ENCODE measurements at places on chromosomes 11 and 22.

GRCh38 chr22:26610072-26610958, 7.5 kb downstream of the CRYBB1 start:
- DNase-seq = no peak

DNA sequence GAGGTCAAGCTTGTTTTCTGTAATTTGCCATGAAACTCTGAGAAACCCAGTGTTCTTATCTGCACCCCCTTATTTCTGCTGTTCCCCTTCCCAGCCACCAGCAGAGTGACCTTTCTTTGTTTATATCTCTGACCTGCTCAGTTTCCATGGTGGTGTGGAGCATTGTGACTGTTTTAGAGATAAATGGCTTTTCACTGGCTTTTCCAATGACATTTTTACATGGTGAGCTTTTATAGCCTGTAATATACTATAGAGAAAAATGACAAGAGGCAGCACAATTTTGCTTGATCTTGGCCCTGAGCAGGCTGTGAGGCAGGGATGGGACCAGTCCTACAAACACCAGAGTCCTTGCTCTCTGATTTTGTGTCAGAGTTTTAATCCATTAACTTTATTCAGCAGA, 233.9 kb downstream of the FAT3 start:
- DNase-seq = no peak

- no peak for DNase-seq
These were observed 11.1 kb downstream of the NAV2 start for GRCh38 chr11:19723572-19724342.

DNA sequence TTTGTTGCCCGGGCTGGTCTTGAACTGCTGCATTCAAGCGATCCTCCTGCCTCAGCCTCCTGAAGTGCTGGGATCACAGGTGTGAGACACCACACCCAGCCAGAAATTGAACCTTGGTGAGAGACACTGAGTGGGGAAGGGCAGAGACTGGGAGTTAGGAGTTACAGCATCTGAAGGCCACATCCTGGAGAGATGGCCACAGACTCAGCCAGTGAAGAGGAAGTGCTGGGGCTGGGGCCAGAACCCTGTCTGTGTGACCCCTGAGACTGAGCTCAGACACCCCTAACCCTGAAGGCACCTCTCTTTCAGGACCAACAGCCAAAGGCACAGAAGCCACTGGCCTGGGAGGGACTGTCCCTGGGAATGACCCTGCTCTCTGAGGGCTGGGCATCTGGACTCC, 33.8 kb downstream of the TXN2 start:
- no peak for DNase-seq

DNA sequence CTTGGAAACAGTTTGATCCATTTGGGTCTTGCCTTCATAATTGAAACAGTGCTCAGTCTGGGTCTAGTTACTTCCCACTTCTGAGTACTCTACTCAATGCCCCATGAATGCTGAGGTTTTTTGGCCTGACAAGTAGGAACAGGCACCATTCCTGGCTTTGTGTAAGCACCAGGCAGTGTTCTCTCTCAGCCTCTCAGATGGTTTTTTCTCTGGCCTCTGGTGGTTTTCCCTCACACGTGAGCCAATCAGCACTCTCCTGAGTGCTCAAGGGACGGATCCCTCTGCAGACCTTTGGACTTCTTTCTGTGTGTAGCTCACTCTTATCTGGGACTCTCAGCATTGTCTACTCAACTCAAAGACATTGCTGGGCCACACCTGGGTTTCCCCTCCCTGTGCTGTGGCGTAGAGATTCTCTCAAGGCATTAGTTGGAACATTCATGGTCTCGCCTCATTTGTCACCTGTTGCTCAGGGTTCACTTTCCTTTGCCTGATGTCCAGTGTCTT, 21.3 kb downstream of the SIK2 start:
- DNase-seq = no peak

- DNase-seq = no peak
These were observed 143.6 kb downstream of the TEAD1 start for GRCh38 chr11:12817681-12818332.

DNA sequence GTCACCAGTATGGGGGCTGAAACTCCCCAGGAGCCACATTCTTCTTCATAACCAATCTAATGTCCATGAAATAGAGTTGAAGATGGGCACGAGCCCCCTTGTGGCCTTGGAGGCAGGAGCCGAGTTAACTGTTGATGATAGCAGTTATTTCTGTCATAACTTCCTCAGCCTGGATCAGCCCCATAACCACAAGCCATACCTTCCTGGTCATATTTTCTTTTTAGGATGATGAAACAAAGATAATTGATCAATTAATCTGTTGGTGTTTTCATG, 65.0 kb upstream of the TTC12 start:
- DNase-seq = no peak

GRCh38 chr11:79266396-79266795, 174.4 kb downstream of the TENM4 start:
- DNase-seq = no peak

DNA sequence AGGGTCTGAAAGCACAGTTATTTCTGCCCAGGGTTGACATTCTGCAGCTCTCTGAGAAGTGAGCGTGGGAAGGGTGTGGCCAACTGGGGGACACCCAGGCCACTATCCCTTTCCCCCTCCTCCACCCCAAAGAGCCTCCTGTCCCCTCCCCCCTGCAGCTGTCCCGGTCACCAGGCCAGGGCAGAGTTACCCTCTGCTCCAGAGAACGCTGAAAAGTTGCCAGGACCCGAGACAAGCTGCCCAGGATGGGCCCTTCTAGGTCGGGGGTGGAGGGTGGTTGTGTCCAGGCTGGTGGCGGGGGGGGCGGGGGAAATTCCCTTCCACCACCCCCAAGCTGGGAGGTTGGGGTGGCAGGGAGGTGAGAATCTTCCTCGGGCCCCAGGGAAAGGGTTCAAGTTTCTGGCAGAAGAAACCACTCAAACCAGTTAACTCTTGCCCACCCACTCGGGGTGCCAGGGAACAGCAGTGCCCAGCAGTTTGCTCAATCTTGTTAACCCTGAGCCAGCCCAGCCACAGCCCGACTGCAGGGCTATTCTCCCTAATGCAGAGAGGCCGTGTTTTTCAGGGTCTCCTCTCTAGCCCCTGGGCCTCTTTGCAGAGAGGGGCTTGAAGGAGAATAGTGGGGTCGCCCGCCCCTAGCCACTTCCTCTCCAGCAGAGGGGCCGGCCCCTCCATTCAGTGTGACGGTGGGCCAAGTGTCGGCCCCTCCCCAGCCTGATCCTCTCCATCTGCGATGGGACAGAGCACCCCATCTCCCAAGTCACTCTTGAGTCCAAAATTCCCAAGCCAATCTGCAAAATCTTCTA, 697 bp downstream of the LGALS1 start:
- no peak for DNase-seq

DNA sequence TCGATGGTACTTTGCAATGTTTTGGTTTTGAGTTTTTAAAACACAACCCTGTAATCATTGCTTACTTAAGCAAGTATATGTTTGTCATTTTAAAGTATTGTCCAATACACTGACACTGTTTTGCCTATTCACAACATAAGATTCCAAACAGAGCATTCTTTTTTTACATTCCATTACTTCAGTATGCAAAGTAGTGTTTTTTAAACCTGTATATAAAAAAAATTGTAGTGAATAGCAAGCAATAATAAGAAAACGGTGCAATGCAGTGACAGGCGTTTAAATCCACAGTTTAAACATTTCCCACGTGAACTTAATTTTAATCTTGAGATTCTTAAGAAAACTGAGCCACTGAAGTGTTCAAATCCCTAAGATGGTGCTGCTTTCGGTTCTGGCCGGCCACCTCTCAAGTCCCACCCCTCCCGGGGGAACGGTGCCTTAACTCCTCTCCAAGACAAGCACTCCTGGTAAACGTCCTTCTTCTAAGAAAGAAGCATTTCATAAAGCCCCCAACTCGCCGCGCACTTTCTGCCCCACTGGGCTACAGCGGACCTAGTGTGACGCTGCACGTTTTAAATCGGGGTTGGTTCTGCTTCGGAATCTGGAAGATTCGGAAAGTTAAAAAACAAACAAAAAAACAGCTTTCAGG, 2.9 kb downstream of the PGR start:
- DNase-seq = no peak

GRCh38 chr22:17629173-17629489, 582 bp upstream of the ATP6V1E1 start:
- DNase-seq = no peak

GRCh38 chr11:130766650-130767565, 149.4 kb downstream of the SNX19 start:
- no peak for DNase-seq

DNA sequence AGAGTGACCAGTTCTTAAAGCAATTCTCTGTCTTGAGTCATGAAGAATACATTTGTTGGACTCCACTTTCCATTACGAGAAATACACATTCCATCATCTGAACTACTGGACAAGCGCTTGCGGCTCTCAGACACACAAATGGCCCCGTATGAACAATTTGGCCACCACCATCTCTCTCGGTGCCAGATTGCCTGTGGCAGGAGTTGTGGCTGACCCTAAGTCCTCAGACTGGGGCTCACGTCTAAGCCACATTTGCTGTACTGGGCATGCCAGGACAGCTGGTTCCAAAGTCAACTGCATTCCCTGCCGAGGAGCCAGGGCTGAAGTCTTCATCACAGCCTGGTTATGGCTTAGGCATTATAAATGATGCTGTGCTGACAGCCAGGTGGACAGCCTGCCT, 227.5 kb downstream of the MIAT start:
- no peak for DNase-seq

DNA sequence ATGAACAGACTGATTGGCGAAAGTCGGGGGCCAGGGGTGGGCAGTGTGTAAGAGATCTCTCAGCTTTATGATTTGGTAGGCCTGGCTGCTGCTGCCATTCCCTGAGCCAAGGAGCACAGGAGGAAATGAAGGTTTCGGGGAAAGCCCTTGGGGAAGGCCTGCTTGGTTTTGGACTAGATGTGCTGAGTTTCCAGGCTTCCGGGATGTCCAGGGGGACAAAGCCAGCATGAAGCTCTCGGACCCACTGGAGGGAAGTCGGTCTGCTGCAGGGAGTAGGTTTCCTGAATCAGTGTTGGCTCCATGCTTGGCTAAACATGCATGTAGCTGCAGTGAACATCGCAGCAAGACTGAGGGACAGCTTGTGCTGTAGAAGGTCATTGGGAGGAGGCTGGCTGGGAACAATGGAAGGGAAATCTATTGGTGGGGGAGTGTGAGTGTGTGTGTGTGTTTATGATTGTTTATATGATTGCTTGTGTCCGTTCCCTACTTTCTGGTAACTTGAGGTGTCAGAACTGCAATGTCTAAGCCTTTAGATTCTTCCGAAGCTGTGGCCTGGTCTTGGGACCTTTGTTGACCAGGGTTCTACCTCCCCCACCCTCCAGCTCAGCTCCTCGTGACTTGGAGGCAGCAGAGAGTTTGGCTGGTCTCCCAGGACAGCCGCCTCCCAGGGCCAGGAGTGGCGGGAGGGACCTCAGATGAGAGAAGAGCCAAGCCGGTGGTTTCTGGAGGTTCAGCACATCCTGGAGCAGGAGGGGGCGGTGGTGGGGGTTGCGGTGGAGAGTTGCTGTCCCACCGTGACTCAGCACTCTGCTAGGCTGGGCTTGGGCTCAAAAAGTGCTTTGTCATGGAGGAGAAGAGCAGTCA, 4.0 kb upstream of the FTH1 start:
- DNase-seq = peak; percentile 72

- DNase-seq = no peak
These were observed 9.6 kb upstream of the UCP3 start for GRCh38 chr11:74018331-74019005.

DNA sequence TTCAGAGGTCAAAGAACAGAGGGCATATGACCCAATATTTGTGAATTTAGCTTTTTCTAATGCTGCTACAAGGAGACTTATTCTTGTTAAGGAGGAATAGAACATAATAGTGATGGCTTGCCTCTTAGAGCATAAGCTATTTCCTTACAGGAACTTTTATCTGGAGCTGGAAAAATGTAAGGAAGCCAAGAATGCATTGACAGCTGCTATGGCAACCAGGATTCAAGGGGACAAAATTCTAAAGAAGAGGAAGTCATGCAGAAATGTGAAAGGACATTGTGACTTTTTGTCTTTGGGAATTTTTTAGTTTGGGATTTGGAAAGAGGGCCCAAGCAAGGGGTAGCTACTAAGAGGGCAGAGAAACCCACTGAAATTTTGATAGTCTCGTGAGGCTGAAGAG, 51.1 kb downstream of the EHF start:
- DNase-seq = no peak

GRCh38 chr11:33691066-33691864, 9.4 kb downstream of the C11orf91 start:
- DNase-seq = no peak

- DNase-seq = no peak
These were observed 41.8 kb downstream of the PDGFD start for GRCh38 chr11:104122011-104122635.

DNA sequence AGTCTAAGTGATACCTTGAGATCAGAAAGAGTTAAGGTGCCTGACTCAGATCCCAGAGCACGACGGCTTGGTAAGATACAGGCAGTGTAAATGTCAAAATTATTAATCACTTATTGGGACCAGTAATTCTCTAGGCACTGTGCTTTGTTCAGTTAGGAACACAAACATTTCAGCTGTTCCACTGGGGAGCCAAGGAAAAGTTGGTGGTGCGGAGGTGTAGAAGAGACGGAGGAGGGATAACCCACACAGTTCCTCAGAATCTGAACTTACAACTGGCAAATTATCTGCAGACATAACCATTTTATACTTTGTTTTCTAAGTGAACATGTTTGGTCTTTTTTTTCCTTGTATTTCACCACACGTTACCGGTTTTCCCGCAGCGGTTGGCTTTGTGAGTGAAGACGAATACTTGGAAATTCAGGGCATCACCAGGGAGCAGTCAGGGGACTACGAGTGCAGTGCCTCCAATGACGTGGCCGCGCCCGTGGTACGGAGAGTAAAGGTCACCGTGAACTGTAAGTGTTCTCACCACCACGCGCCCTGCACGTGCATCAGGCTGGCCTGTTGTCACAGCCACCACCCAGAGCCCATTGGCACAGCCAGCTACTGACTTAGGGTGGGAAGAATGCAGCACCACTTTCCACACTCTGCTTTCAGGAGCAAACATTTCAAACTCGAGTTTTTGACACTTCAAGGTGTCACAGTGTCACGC, 937.0 kb downstream of the NTM start:
- DNase-seq = no peak

DNA sequence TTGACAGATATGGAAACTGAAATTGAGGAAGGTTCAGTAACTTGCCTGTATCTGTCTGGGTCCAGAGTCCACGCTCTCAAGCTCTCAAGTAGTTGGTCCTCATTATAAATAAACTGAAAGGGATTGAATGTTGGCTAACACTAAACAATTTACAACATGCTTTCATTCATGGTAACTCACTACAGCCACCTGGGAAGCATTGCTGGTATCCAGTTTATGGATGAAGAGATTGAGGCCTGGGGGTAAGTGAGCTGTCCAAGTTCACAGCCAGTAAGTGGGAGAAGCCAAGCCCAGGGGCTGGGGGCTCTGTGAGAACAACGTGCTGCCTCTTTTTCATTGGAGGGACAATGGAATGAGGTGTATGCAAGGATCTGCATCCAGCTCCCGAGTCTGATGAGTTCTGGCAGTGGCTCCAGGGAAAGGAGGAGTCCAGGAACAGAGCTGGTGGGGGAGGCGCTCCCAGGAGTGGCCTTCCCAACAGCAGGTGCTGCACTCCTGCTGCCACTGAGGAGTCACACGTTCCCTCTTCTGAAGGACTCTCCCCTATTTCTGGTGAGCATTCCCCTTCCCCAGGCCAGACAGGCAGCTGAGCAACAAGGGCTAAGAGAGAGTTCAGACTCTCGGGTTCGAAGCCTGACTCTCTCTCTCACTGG, 175.8 kb downstream of the CSNK2A3 start:
- DNase-seq = no peak

GRCh38 chr11:119721129-119722120, 7.6 kb downstream of the NECTIN1 start:
- DNase-seq = no peak

- DNase-seq = no peak
These were observed 12.1 kb downstream of the LRFN4 start for GRCh38 chr11:66868726-66869566.
